ENCODE measurements at places on chromosomes 5 and 9. TPM values are rescaled to one million over a fixed set of nuclear protein-coding genes. Genes with fewer than 3 reads are reported as not detected.

Gene ANKRD33B
- 7.2 TPM for total RNA-seq

GRCh38 chr5:35803191-35803651 lies 53.5 kb upstream of the IL7R start:
- peak; percentile 80 for DNase-seq

Gene PCDHB15
- 3.4 TPM for total RNA-seq

- no peak for DNase-seq
Observed at GRCh38 chr5:78103232-78103918, 191.1 kb downstream of the AP3B1 start.

DNA sequence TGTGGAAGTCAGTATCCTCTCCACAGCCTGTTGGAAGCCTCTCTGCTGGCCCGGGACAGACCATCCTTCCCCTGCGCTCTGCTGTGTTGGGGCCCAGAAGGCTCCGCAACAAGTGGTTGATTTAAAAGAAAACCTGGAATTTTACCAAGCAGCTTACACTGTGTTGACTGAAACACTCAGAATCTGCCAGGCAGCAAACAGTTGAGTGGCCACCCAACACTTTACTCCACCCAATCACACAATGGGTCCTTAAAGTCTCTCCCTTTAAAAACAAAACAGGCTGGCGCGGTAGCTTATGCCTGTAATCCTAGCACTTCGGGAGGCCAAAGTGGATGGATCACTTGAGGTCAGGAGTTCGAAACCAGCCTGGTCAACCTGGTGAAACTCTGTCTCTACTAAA lies 28.0 kb upstream of the DMRT3 start:
- DNase-seq, result no peak

DNA sequence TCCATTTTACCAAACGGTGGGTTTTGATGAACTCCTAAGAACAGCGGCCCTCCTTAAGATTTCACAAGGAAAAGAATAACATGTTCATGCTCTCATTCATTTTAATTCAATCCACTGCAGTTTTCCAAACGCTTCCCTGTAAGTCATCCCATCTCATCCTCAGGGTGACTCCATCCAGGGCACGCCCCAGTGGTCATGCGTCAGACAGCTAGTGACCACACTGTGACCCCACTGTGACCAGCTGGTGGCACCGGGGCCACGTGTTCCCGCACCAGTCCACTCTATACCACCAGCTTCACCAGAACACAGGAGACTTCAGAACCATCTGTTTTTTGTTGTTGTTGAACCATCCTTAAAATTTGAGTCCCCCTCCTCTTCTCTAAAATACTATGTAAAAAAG lies 14.3 kb downstream of the ATPSCKMT start:
- no peak for DNase-seq

DNA sequence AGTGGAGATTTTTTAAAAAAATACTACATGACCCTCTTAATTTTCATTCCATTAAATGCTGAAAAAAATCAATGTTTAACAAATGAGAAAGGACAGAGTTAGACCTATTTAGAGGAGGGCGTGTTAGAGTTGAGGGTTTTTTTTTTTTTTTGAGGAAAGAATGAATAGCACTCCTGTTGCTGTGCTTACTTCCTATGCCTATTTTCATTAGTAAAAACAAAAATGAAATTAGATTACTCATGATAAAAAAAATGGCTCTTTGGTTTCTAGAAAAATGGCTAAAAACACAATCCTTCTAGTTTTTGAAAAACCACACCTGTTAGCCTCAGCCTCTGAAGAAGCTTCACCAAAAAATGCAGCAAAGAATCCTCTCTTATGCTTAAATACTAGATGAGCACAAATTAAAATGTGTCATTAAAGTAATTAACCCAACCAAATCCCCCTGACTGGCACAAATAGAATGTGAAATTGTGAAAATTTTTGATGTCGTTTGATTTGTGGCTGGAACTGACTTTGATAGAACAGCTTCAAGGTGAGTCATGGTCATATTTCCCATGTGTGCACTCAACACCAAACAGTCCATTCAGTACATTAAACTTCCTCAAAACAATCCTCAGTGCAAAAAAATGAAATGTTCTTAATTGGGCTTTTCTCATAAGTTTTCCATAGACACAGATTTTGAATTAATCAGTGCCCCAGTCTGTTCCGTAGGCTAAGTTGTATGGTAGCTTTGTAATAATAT lies 98.0 kb downstream of the MACIR start:
- DNase-seq, result no peak

Gene SCGB3A2
- not detected for total RNA-seq

GRCh38 chr9:106846857-106847256 lies 16.1 kb upstream of the ZNF462 start:
- DNase-seq, result no peak

- no peak for DNase-seq
Observed at GRCh38 chr9:77764894-77765780, 117.0 kb upstream of the GNA14 start.

Gene BARHL1
- total RNA-seq, result not detected

DNA sequence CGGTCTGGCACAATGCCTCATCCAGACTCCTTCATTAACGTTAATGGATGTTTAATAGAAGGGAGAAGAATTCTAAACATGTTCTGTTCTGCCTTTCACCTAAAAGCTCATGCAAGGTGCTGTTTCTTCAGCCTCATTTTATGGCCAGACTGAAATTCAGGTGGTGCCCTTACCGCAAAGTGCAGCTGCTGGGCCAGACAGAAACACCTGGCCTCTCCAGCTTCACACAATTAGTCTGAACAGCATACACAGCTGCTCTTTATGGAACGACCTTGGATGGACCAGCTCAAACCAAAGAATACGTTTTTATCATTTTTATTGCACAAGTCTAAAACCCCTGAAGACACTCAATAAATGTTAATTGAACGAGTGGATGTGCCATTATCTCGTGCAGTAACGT lies 4.6 kb downstream of the SNCAIP start:
- DNase-seq, result no peak

DNA sequence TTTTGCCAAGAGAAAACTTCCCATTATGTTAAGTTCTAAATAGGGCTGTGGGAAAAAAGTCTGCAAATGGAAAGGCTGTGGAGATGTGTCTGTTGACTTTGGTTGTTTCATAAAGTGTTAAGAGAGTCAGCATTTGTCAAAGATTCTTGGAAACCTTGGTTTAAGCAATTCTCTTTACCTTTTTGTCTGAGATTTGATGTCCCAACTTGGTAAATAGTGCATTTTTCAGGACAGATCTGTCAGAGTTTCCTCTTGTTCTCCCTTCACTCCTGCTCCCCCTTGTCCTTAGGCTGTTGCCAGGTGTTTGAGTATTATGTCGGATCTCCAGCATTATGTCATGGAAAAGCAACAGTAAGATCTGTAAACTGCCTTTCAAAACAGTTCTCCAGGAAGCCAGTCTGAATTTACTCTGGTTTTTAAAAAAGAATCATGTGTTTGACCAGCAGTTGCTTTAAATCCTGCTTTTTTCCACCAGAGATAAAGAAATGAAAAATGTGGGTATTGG lies 79.1 kb upstream of the ADAMTSL1 start:
- no peak for DNase-seq

DNA sequence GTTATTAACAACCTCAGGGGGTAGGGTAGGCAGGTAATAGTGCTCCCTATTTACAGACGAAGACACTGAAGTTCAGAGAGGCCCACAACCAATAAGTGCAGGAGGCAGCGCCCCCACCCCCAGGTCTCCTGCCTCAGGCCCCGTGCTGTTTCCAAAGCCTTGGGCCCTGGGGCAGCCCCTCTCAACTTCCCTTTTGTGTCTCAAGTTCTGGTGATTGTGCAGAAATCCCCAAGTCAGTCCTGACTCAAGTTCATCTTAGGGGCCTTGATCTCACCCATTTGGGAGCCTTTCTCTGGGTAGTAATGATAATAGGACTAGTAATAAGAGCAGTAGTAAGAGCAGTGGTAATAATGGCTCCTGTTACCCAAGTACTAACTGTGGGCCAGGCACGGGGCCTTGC lies 35.5 kb upstream of the ASS1 start:
- DNase-seq, result no peak

- DNase-seq, result no peak
Observed at GRCh38 chr5:135501965-135502364, 33.8 kb downstream of the NEUROG1 start.

DNA sequence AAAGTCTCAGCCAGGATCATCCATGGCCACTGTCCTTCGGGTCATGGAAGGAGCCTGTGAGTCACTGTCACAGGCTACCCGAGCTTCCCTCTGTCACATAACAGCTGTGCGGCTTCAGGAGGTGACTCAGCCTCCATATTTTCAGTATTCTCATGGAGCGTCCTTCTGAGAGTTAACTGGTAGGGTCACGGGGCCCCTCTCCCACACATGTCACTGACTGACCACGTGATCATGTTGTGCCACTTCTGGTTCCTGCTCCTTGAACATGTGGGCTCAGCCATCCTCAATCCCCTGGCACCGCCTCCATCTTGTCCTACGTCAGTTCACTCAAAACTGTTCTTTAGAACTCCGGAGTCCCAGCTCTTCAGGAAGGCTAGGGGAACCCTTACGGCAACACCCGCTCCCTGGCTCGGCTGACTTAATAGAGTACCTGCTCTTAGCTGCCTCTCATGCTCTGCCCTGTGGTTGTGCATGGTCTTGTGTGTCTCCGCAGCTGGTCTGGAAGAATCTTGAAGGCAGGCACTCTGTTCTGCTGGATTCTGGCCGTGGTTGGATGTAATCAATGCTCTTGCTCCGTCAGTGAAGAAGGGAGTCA lies 182.8 kb downstream of the ICE1 start:
- no peak for DNase-seq

- DNase-seq, result peak; percentile 73
Observed at GRCh38 chr9:35114840-35115628, 628 bp downstream of the ATOSB start.

- DNase-seq, result no peak
Observed at GRCh38 chr9:69499407-69499806, 172.8 kb downstream of the APBA1 start.

- peak; percentile 58 for DNase-seq
Observed at GRCh38 chr5:111976705-111977435, 219.9 kb upstream of the NREP start.

GRCh38 chr5:9431496-9432258 lies 114.2 kb downstream of the SEMA5A start:
- DNase-seq, result peak; percentile 80
